ENCODE measurements at places on chromosomes 6 and 20.

- no peak for DNase-seq
These were observed 103.8 kb upstream of the LY86 start for GRCh38 chr6:6484681-6485080.

GRCh38 chr6:90025523-90026061 lies 131.3 kb downstream of the GJA10 start:
- DNase-seq, result peak; percentile 11

DNA sequence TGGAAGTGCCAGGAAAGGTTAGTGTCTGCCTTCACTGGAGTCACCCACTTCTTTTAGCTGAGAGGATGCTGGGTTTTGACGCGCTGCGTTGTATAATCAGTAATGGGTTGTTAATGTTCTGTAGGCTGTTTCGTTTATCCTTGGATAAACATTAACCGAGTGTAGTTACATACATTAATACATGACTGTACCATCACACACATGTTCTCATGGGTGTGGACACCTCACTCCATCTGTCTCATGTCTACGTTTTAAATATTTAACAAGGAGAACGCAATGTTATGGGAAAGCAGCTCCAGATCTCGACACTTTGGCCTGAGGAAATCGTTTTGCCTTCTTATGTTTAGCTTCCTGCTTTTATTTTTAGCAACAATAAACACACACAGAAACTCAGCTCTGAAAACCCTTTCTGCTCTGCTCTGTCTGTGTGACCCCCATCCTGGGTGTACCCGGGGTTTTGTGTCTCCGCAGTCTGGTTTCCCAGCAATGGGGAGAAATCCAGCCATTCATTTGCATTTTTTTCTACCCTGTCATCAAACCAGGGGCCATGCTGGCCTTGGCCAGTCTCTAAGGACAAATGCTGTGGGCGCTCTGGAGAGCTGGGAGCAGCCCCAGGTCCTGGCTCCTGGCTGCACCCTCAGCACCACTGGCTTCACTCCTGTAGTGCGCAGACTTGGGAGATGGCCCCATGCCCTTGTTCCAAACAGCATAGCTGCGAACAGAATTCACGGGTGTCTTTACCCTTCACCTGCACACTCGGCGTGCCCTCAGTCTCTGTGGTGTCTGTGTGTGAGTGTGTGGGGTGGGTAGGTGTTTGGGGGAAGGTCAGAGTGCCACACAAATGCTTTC lies 110.8 kb downstream of the ERMARD start:
- DNase-seq, result no peak

DNA sequence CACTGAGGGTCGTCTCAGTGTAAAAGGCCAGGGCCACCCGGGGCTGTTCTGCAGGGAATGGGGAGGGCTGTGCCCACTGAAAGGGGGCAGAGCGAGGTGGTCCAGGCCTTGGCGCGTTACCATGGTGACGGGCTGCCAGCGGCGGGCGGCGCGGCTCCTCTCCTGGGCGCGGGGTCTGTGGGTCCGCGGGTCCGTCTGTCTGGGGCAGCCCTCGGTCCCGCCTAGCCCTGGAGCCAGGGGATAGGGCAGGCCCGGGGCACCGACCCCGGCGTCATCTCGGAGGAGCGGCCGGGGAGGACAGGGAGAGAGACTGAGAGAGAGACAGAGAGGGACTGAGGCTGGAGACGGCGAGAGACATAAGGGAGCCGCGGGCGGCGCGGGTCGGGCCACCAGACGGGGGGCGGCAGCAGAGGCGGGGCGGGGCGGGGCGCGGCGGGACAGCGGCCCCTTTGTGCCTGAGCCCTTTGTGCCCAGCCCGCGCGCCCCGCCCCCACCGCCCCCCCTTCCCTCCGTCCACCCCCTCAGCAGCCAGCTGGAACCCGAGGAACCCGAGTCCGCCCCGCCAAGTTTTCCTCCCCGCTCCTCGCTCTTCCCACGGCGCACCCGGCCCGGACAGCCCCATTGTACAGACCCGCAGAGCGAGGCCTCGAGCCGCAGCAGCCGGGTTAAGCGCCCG lies at the start of gene KIAA1755:
KIAA1755 (minus strand) TSS at position 358 of the 676 bp plus-strand sequence; CDS start at position 123, 235 bp downstream.
- DNase-seq, result no peak

GRCh38 chr6:32097364-32097763 lies 11.8 kb downstream of the TNXB start:
- DNase-seq, result no peak

GRCh38 chr20:60224914-60225313 lies 266.7 kb downstream of the CDH26 start:
- DNase-seq, result no peak

DNA sequence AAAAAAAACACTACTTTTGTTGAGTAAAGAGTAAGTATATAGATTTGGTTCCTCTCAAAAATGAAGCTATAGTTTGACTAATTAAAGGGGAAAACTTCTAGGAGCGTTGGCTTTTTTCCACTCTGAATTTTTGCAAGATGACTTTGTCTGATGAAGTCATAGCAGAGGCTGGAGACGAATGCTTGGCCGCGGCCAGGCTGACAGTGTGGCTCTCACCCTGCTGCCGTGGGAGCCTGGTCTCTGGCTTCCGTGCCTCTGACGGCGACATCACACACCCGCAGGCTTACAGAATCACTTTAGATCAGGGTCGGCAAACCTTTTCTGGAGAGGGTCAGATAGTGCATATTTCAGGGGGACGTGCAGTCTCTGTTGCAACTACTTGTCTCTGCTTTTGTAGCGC lies 145.0 kb downstream of the PHACTR3 start:
- DNase-seq, result no peak

GRCh38 chr6:23414051-23414445 lies 712.0 kb upstream of the NRSN1 start:
- no peak for DNase-seq

DNA sequence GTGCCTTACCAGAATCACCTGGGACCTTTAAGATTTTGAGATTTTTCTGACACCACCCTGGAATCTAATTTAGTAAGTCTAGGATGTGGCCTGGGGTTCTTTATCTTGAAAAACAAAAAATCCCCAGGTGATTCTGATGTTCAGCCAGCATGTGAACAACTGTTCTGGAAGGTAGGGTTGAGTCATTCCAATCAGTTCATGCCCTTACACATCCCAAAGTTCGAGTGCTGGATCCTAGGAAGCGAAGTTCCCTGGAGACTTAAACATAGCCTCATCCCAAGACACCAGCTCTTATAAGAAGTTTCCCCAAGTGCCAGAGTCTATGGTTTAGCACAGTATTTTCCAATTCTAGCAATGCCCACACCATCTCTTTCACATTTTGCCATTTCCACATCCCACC lies 6.3 kb upstream of the TSHZ2 start:
- no peak for DNase-seq

DNA sequence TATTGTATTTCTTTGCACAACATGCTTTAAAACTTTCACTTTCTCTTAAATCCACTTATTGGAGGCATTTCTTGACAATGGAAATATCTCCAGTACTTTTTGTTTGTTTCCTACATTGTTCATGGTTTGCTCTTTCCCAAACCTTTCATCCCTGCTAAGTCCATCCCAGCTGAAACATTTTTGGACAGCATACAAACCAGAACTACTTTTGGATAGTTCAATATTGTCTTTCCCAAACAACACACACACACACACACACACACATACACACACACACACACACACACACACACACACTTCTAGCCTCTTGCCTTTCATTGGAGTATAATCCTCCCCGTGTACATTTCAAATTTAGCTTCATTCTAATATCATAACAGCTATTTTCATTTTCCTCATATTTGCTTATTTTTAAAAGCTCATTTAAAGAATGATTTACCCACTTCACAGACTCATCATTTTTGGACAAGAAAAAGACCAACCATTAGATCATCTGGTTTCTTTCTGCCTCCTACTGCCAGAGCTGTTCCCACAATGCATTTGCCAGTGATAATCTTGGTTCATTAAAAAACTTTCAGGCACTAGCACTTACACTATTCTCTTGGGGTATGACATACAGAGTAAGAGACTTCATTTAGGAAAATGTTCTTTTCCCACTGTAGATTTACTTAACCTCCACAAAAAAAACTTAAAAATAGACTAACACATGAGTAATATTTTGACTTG lies 248.1 kb downstream of the CD109 start:
- no peak for DNase-seq

DNA sequence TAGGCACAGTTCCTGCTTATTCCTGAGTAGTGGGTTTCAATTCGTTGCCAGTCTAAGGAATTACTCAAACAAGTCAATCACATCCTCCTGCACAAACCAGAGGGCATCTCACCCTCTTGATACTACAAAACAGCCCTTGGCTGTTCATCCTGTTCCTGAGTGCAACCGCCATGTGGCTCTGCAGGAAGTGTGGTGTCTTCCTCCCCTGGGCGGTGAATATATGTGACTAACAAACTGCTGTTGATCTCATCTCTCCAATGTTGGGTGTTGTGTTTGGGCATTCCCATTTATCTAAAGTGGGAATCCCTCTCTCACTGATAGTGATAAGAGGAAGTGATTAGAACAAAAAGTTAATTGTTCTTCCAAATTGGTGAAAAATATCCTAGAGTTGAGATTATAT lies 163.0 kb downstream of the TBX18 start:
- no peak for DNase-seq

- no peak for DNase-seq
These were observed 784.9 kb downstream of the TENT5A start for GRCh38 chr6:80967609-80968008.

DNA sequence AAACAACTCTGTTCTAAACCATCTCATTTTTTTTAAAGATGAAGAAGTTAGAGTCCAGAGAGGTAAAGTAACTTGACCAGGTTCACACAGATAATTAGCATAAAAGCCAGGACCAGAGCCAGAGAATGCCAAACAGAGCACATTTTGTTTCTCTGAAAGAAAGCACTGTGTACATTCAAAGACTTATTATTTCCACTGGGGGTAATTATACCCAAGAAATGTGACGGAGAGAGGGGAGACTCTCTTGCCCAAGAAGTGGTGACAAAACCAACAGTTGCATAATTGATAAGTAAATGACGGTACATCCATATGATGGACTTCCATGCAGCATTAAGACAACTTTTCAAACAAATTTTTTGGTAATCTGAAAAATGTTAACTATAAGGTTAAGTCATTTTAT lies 111.6 kb downstream of the RTN4IP1 start:
- DNase-seq, result no peak

GRCh38 chr6:22049002-22049401 lies 247.8 kb downstream of the PRL start:
- no peak for DNase-seq

DNA sequence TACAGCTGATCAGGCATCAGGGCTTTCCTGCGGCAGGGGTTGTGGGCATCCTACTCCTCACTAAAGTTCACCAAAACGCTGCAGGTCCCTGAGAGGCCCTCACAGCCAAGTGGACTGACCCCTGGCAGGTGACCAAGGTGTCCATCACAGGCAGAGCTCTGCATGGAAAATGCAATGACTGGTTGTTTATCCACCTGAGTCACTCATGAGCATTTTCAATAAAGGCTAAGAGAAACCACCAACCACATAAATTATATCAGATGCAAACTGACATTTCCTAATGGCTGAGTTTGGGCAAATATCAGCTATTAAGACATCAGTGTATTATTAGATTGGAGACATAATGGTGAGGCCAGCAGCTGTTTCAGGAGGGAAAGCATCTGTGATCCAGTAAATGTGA lies 152.7 kb upstream of the SYNDIG1 start:
- DNase-seq, result no peak

GRCh38 chr20:44143936-44144335 lies 43.1 kb downstream of the JPH2 start:
- DNase-seq, result no peak

GRCh38 chr6:87762116-87762515 lies 60.1 kb upstream of the AKIRIN2 start:
- no peak for DNase-seq

DNA sequence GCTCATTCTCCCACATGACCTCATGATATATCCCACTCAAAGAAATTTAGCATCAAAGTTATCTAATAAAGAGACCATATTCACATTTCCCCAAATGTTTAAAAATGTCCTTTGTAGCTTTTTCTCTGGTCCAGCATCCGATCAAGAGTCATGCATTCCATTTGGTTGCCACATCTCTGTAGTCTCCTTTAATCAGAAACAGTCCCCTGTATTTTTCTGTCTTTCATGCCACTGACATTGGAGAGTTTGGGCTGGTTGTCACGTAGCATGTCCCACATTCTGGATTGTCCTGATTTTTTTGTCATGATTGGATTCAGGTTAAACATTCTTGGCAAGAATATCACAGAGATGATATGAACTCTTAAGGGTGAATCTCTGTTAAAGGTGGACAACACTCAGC lies 55.7 kb downstream of the SNX5 start:
- no peak for DNase-seq
